ENCODE measurements at places on chromosomes 2 and 18.

GRCh38 chr2:119960821-119961220 is 52.1 kb upstream of the EPB41L5 start:
- DNase-seq: no peak

GRCh38 chr18:79511271-79511670 is 115.5 kb downstream of the NFATC1 start:
- no peak for DNase-seq

- no peak for DNase-seq
Measured at GRCh38 chr2:40752796-40753195, 300.9 kb upstream of the SLC8A1 start.

DNA sequence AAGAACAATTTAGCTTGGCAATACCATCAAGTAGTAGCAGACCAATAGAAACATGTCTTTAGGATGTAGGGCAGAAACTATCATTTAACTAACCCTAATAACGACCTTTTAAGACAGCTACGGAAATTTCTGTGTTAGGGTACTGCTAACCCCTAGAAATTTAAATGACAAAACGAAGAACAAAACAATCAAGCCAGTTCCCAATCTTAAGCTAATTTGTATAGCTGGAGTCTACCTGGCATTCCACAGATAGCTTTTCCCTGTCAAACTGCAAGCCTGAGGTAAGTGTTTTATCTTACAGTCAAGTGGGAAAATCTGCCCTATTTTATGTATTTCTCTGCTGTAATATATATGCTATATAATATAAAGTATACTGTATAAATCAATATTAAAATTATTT is 37.6 kb upstream of the CDKL4 start:
- no peak for DNase-seq

- DNase-seq: no peak
Measured at GRCh38 chr18:22164337-22165048, 4.9 kb upstream of the GATA6 start.

DNA sequence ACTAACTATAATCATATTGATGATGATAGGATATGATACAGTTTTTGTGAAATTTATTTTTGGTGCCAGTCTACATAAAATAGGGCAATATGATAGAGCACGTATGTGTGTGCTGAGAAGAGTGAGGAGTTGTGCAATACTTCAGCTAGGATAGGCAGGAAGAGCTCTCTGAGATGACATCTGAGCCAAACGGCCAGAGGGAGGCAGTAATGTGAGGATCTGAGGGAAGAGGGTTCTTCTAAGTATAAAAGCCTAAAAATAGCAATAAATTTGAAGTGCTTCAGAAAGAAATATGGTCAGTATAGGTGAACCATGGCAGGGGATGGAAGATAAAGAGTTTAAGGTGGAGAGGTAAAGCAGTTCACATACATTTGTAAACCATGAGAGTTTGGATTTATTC is 102.5 kb downstream of the OLA1 start:
- no peak for DNase-seq

Measured in NCI-H2171 (cell line).